ENCODE measurements at places on chromosomes 1 and 21.

DNA sequence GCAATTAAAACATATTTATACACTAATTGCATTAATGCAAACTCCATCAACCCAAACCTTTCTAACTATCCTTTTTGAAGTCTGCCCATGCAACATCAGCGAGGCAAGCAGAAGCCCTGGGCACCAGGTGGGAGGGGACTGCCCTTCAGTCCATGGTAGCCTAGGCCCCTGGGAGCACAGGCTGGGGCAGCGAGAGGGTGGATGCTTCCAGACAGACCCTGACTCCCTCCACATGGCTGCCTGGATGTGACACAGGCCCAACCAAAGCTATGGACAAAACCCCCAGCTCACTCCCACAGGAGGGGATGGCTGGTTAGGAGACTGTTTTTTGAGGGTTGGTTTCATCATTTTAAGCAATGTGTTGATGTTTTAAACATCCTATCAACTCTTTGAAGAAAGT lies 17.8 kb upstream of the LRRC47 start:
- DNase-seq, result no peak

DNA sequence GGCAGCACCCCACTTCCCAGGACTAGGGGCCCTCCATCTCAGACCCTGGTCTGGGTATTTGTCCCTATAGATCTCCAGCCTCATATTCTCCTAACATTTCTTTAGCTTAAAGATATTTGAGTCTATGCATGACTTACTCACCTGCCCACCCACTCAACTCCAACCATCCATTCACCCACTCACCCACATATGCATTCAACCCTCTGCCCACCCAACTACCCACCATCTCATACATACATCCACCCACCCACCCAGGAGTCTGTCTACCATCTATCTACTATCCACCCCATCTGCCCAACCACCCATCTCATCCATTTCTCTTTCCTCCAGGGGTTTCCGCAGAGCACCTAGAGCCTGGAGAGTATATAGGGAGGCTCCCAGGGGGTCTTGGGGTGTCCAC lies 42.7 kb downstream of the FAAH start:
- no peak for DNase-seq

DNA sequence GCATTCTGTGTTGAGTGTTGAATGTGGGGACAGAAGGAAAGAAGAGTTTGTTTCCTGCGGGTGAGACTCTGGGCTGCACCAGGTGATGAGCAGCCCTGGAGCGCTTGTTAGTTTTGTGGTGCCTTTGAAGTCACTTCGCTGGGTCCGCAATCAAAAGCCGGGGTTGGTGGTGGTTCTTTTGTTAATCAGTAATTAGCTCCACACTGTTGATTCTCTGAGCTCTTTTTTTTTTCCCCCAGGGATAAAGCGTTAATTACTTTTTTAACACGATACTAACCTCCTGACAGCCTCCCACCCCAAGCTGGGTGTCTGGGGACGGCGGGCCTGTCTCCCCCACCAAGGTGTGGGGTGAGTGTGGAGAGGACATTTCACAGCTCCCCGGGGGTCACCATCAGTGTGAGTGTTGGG lies 56.6 kb downstream of the AGPAT3 start:
- no peak for DNase-seq

DNA sequence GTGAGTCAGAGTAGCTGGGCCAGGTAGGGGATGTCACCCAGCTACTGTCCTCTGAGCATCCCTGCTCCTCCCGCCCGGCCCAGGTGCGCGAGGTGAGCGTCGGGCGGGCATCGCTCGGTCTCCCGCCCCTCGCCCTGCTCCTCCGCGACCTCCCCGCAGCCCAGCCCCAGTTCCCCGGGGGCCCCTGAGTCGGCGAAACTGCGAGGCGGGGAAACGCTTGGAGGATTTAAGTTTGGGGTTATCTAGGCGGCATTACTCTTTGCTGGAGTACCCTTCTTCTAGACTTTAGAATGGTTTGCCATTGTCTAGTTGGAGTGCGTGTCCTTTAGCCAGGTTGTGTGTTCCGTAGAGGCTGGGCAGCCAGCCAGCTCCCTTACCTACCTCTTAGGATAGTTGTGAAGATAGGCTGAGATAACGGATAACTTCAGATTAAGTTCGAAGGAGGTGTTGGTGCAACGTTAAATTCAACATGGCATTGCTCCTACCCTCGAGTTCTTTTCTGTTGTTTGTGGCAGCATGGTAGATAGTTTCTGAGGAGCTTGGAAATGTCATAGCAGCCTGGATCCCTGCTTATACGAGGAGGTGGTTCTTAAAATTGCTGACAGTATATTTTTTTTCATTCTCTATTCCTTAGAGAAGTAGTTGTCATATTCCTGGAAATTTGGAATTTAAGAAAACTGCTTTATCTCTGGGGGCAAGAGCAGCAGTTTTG lies 697 bp downstream of the AGO3 start:
- DNase-seq, result no peak

- no peak for DNase-seq
Observed at GRCh38 chr21:25994758-25995163, 175.8 kb downstream of the APP start.

GRCh38 chr1:61370177-61370912 lies 288.0 kb downstream of the NFIA start:
- DNase-seq, result no peak

DNA sequence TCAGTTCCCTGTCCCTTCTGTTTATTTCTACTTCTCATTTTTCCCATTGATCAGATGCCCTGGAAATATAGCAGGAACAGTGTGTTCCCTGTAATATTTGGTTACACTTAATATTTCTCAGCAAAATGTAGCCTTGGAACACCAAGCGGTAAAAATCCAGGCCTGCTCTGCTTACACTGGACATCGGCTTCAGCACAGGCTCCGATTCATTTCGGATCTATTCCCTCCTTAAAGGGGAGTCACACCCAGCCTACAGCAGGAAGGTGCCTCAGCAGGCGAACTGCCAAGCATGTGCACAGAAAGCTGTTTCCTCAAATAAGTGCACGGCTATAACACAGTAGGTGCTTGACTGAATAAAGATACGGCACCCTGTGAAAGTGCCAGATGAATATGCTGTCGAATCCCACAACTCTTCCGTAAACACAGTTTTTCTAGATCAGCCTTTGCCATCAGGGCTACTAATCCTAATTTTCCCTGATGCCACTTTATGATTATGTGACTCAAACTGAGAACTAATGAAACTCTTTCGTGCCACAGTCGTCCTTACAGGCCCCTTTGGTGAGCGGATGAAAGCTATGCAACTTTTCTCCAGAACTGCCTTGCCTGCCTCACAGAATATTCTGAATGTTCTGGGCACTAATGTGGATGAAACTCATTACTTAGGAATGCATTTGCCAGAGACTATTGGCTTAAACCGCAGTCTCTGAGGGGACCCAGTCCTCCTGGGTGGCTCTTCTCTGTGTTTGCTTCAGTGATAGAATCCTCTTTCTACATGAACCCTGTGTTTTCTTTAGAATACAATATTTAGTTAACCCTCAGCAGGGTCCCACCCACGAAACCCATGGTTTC lies 275.5 kb upstream of the RUNX1 start:
- no peak for DNase-seq

DNA sequence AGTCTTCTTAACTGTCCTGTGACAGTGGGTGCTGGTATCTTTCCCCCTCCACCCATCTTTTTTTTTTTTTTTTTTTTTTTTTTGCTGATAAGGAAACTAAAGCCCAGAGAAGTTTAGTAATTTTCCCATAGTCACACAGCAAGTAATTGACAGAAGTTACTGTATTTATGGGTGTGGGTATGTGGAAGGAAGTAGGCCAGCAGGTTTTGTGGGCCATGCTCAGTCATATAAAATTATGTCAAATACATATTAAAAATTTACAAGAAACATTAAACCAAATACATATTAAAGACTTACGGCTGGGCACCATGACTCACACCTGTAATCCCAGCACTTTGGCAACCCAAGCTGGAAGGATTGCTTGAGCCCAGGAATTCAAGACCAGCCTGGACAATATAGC lies 51.5 kb downstream of the KAZN start:
- no peak for DNase-seq

DNA sequence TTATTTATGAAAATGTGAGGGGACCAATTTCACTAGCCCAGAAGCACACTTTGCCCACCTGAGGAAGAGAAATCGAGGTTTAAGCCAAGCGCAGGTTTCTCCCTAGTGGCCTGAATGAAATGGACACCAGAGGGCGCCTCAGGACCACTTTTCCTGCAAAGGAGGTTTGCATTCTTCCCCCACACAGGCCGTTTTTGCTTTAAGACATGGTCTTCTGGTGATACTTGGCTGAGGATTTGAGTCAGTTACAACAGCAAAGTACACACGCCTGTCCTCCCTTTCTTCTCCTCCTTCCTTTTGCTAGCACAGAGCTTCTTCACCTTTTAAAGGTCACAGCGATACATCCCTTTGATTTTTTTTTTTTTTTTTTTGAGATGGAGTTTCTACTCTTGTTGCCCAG lies 5.4 kb downstream of the PLA2G2E start:
- peak; percentile 47 for DNase-seq

GRCh38 chr1:118716775-118717174 lies 271.4 kb downstream of the TBX15 start:
- no peak for DNase-seq

- no peak for DNase-seq
Observed at GRCh38 chr1:81662913-81663526, 137.7 kb upstream of the ADGRL2 start.

DNA sequence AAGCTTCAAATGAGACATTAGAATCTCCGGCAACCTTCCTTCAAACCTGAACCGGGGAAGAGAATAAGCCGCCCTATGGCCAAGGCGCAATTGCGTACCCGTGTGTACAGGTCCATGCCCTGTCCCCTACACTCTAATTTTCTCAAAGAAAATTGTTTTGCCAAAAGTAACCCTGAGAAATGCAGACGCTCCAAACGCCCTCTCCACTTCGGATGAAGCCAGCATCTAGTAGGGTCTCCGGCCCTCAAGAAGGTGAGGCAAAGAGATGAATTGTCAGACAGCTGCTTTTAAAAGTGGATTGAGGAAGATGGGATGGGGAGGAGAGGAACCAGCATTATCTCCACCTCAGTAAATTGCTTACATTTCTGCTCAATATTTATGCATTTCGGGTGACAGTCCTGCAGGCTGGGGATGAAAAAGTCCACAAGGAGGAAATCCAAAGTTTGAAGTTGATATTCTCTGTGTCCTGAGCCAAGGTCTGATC lies 630 bp upstream of the LHX9 start:
- DNase-seq, result no peak

GRCh38 chr1:45687754-45688740 lies at the start of gene TMEM69:
Gene TMEM69, plus strand, starts transcription at chr1:45688181. Its CDS starts 2,888 bp downstream, at chr1:45691069.
- DNase-seq, result peak; percentile 42

GRCh38 chr1:172401892-172402291 lies 18.6 kb upstream of the C1orf105 start:
- no peak for DNase-seq

DNA sequence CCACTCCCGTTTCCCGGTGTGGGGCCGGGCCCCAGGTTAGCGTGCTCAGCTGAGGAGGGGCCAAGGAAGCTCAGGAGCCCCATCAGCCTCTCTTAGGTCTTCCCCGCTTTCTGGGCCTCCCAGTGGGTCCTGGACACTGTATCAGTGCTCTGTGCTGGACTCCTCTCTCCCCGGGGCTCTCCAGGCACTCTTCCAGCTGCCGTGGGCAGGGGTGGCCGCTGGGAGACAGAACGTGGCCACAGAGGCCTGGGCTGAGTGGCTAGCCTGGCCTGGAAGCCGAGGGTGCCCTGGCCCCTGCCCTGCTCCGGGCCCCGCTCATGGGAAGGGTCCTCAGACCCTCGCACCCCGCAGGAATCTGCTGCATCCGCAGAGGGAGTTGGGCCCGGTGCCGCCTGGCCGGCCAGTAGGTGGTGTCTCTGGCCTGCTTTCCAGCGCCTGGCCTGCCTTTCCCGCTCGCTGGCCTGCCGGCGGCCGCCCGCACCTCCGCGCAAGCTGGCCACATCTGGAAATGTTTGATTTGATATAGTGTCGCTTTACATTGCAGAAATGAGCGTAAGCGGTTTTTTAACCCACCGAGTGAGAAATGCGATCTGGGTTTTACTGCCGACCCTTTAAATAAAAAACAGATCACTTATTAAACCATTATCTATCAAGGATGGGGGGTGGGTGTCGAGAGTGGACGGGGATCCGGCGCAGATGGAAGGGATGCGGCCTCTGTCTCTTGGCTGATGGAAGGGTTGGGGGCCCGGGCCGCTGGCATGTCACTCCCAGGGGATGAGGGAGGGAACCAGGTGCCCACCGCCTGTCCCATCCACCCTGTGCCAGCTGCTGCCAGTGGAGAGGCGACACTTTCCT lies 74.4 kb upstream of the TTC34 start:
- no peak for DNase-seq

GRCh38 chr1:54679706-54680105 lies 36.0 kb upstream of the TTC4 start:
- DNase-seq, result no peak

DNA sequence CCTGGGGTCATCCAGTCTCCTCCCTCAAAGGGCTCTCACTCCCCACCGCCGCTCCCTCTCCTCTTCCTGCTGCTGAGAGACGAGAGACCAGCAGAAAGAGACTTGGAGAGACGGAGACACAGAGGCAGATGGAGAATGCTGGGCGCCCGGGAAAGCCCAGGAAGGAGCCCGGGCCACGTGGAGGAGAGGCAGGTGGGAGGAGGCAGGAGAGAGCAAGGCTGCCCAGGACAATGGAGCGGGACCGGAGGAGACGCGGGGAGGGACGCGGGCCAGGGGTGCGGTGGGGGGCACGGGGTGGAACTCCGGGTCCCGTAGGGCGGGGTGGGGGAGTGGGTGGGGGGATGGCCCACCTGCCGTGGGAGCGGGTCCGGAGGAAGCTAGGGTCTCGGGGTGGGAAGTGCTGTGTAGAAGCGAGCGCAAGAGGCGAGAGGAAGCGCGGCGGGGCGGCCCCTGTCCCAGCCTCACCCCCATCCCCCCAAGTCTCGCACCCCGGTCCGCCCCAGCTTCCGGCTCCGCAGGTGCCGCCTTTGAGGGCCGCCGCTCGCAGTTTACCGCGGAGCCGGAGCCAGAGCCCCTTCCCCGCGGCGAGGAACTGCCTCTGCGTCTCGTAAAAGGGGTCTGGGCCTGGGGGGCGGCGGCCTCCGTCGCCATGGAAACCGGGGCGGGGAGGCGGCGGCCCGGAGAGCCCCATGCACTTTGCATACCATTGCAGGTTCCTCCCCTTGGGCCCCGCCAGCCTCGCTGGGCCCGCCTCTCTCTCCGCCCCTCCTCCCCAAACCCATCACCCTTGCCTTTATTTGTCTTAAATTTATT lies 11.7 kb upstream of the EPHA2 start:
- peak; percentile 49 for DNase-seq

GRCh38 chr1:229716069-229716468 lies 90.0 kb downstream of the URB2 start:
- no peak for DNase-seq

- DNase-seq, result no peak
Observed at GRCh38 chr21:33762803-33763581, 120.7 kb downstream of the ITSN1 start.

GRCh38 chr1:167081594-167082156 lies 8.5 kb downstream of the GPA33 start:
- DNase-seq, result no peak

- no peak for DNase-seq
Observed at GRCh38 chr1:205286335-205286950, 35.1 kb downstream of the NUAK2 start.

- no peak for DNase-seq
Observed at GRCh38 chr21:38036016-38036415, 119.8 kb upstream of the KCNJ6 start.

- DNase-seq, result no peak
Observed at GRCh38 chr21:36693489-36694030, 5.4 kb upstream of the SIM2 start.

GRCh38 chr1:54125386-54126070 lies 27.3 kb downstream of the CDCP2 start:
- DNase-seq, result no peak

Data from stimulated activated CD4-positive, alpha-beta T cell treated with anti-CD3 and anti-CD28 coated beads, Interleukin-15, amount 100 ng/mL, for 1 hour (primary cell).